ENCODE measurements at places on chromosomes 2 and 18. TPM values are rescaled to one million over a fixed set of nuclear protein-coding genes. Genes with fewer than 3 reads are reported as not detected.

The EMILIN1 gene
- total RNA-seq = 1.1 TPM

GRCh38 chr2:229032608-229033234 lies 238.4 kb downstream of the PID1 start:
- H3K4me3 ChIP-seq = no peak overlapping the region
- no peak overlapping the region for H3K27ac ChIP-seq
- no peaks in the 10 kb centered on the region for H3K36me3 ChIP-seq
- H3K27me3 ChIP-seq = no peaks in the 10 kb centered on the region
- H3K4me1 ChIP-seq = no peaks in the 10 kb centered on the region

GRCh38 chr2:63729362-63729761 lies 112.3 kb upstream of the UGP2 start:
- no peak for DNase-seq
- H3K27me3 ChIP-seq = peaks cover 11% of the 10 kb centered on the region
- H3K4me3 ChIP-seq = no peak overlapping the region

- DNase-seq = no peak
- H3K27ac ChIP-seq = no peak overlapping the region
- H3K4me3 ChIP-seq = no peak overlapping the region
- no peaks in the 10 kb centered on the region for H3K36me3 ChIP-seq
- H3K4me1 ChIP-seq = no peaks in the 10 kb centered on the region
Observed at GRCh38 chr2:141341444-141341843, 789.4 kb downstream of the LRP1B start.

GRCh38 chr2:142946941-142947340 lies 69.5 kb downstream of the KYNU start:
- no peak overlapping the region for H3K4me3 ChIP-seq
- H3K4me1 ChIP-seq = no peaks in the 10 kb centered on the region
- no peak for DNase-seq
- no peaks in the 10 kb centered on the region for H3K36me3 ChIP-seq
- no peak overlapping the region for H3K27ac ChIP-seq

The RBKS gene
- 1.6 TPM for total RNA-seq

- peaks cover 83% of the 10 kb centered on the region for H3K4me1 ChIP-seq
- peak; percentile 74 for DNase-seq
- no peaks in the 10 kb centered on the region for H3K27me3 ChIP-seq
- H3K27ac ChIP-seq = peak overlapping the region; percentile 89
Observed at GRCh38 chr2:43169987-43170386, 56.4 kb downstream of the ZFP36L2 start.

GRCh38 chr2:135510577-135510976 lies 20.4 kb downstream of the ZRANB3 start:
- no peak for DNase-seq
- H3K4me1 ChIP-seq = peaks cover 2% of the 10 kb centered on the region
- peaks cover 11% of the 10 kb centered on the region for H3K36me3 ChIP-seq
- H3K4me3 ChIP-seq = no peak overlapping the region

GRCh38 chr18:46071653-46072375 lies at the start of gene PSTPIP2:
PSTPIP2 (minus strand) TSS chr18:46072260; CDS start chr18:46072188, 72 bp downstream.
- peak; percentile 74 for DNase-seq
- peaks cover 32% of the 10 kb centered on the region for H3K4me1 ChIP-seq
- H3K27ac ChIP-seq = peak within 1 kb of the TSS; percentile 80
- no peaks in the 10 kb centered on the region for H3K27me3 ChIP-seq

GRCh38 chr2:188588235-188588634 lies 296.6 kb downstream of the GULP1 start:
- no peak overlapping the region for H3K27ac ChIP-seq
- no peaks in the 10 kb centered on the region for H3K36me3 ChIP-seq
- no peak overlapping the region for H3K4me3 ChIP-seq

GRCh38 chr18:11862468-11863137 lies 11.4 kb downstream of the CHMP1B start:
- no peak overlapping the region for H3K27ac ChIP-seq
- peaks cover 1% of the 10 kb centered on the region for H3K4me1 ChIP-seq
- peaks cover 3% of the 10 kb centered on the region for H3K27me3 ChIP-seq
- no peak for DNase-seq

GRCh38 chr2:116133381-116133942 lies 1681.0 kb upstream of the DDX18 start:
- H3K27me3 ChIP-seq = no peaks in the 10 kb centered on the region
- no peak for DNase-seq
- H3K4me1 ChIP-seq = no peaks in the 10 kb centered on the region
- no peaks in the 10 kb centered on the region for H3K36me3 ChIP-seq
- no peak overlapping the region for H3K27ac ChIP-seq
- H3K4me3 ChIP-seq = no peak overlapping the region

- no peaks in the 10 kb centered on the region for H3K27me3 ChIP-seq
- H3K27ac ChIP-seq = no peak overlapping the region
- H3K4me3 ChIP-seq = no peak overlapping the region
- H3K36me3 ChIP-seq = no peaks in the 10 kb centered on the region
Observed at GRCh38 chr2:20361893-20362292, 11.2 kb upstream of the PUM2 start.

GRCh38 chr18:70329071-70329470 lies 40.2 kb downstream of the SOCS6 start:
- no peak overlapping the region for H3K27ac ChIP-seq
- no peaks in the 10 kb centered on the region for H3K27me3 ChIP-seq
- H3K36me3 ChIP-seq = no peaks in the 10 kb centered on the region
- no peak overlapping the region for H3K4me3 ChIP-seq
- no peak for DNase-seq

- H3K36me3 ChIP-seq = no peaks in the 10 kb centered on the region
- H3K27me3 ChIP-seq = peaks cover 8% of the 10 kb centered on the region
- H3K4me1 ChIP-seq = no peaks in the 10 kb centered on the region
- DNase-seq = no peak
- H3K27ac ChIP-seq = no peak overlapping the region
Observed at GRCh38 chr2:9174771-9175437, 31.7 kb upstream of the ASAP2 start.

The AGXT gene
- not detected for total RNA-seq

DNA sequence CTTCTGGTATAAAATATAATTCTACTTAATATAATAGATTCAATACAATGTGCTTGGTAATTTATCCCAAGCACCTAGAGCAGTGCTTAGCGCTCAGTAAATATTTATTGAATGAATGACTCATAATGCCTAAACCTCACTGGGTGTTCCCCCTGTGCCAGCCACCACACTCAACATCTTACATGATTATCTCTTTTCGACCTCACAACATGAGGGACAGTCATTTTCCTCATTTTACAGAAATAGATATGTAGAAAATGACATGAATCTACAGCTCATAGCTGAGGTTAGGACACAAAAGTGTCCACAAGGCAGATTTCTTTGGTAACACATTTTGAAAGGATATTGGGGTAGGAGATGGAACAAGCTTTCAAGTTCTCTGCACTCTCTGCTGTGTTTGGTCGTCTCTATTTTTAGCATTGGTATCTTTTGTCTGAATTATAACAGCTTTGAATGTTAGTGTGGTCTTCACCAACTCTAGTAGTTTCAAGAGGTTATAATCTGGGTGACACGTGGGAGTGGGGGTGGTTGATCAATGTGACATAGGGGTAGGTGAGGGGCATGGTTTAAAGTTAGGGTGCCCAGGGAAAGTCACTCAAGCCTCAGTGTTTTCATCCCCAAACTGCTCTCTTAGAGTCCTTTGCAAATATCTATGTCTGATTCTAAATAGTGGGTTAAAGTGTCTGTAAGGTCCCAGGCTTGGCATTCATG lies 9.8 kb downstream of the MYOM1 start:
- H3K4me3 ChIP-seq = no peak overlapping the region
- H3K27me3 ChIP-seq = no peaks in the 10 kb centered on the region
- H3K36me3 ChIP-seq = peaks cover 5% of the 10 kb centered on the region
- H3K4me1 ChIP-seq = peaks cover 21% of the 10 kb centered on the region

GRCh38 chr18:61334951-61335683 lies 1.9 kb downstream of the CDH20 start:
- H3K4me1 ChIP-seq = no peaks in the 10 kb centered on the region
- H3K36me3 ChIP-seq = no peaks in the 10 kb centered on the region
- peaks cover 24% of the 10 kb centered on the region for H3K27me3 ChIP-seq

DNA sequence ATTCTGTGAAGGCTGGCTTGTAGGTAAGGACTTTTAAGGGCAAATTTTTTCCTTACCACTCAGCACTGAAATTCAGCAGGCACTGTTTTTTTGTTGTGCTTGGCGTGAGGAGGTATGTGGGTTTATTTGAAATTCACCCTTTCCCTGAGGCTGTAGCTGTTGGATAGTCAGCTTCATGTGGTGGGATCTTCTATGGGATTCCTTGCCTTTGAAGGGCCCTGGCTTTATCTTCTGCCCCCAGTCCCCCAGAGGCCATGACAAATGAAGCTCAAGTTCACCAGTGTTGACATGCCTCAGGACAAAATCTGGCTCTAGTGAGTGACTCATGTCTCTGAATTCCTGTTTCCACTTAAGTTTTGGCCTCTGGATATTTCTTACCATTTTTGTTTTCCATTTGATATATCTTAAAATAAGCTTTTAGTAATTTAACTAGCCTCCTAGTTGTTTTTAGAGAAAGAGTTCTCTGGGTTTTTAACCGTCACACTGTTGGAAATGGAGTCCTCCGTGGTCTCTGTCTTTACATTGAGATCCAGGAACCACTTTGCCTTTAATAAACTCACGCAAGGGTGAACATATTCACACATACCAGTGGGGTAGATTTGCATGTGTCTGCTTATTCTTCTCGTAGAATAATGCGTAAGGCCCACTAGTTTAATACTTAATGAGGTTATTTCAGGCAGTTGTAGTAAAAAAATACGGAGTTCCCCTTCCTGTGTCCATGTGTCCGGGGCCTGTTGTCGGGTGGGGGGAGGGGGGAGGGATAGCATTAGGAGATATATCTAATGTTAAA lies 211.1 kb upstream of the FAM98A start:
- H3K27ac ChIP-seq = no peak overlapping the region
- H3K4me1 ChIP-seq = no peaks in the 10 kb centered on the region
- DNase-seq = no peak

- H3K36me3 ChIP-seq = no peaks in the 10 kb centered on the region
- DNase-seq = no peak
- H3K27me3 ChIP-seq = no peaks in the 10 kb centered on the region
- no peaks in the 10 kb centered on the region for H3K4me1 ChIP-seq
- no peak overlapping the region for H3K4me3 ChIP-seq
Observed at GRCh38 chr2:106839849-106840595, 45.9 kb downstream of the ST6GAL2 start.

DNA sequence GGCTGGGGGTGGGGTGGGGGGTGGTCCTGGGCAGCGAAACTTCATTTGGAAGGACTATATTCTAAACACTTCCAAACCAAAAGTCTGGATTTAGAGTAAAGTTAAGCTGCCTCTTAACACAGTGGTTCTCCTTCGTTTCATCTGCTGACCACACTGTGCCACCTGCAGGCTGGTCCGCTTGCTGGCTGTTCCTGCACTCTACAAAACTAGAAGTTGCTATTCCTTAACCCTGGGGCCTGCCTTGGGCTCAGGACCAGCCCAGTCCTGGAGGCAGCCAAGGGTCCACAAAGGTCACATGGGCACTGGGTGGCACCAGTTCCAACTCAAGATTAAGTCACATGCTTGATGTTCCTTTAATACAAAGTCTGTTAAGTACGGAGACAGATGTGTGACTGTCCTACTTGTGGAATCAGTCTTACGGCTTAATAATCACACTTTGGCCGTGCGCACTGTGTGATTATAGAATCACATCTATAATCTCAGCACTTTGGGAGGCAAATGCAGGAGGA lies 195.4 kb downstream of the FAM210A start:
- no peak overlapping the region for H3K27ac ChIP-seq
- H3K4me1 ChIP-seq = peaks cover 14% of the 10 kb centered on the region
- no peak for DNase-seq
- no peaks in the 10 kb centered on the region for H3K27me3 ChIP-seq
- H3K4me3 ChIP-seq = no peak overlapping the region

Measured in activated CD8-positive, alpha-beta T cell treated with anti-CD3 and anti-CD28 coated beads, Interleukin-2, amount 10 ng/mL, durations not matched to agents 7 days and 5 days (primary cell).